Anterior cingulate cortex (tissue), 58 donors: ENCODE measurements at places on chromosomes 4 and X.

GRCh38 chrX:2863646-2864045 lies 34.9 kb downstream of the GYG2 start:
- no peak for DNase-seq

- DNase-seq, result no peak
Measured at GRCh38 chrX:77723681-77724080, 62.3 kb downstream of the ATRX start.

GRCh38 chr4:84846985-84847384 lies 119.5 kb downstream of the WDFY3 start:
- no peak for DNase-seq

- DNase-seq, result no peak
Measured at GRCh38 chr4:22730021-22730420, 37.3 kb downstream of the GBA3 start.

- peak; percentile 0 for DNase-seq
Measured at GRCh38 chrX:106170318-106170717, 2.2 kb downstream of the PWWP3B start.

- no peak for DNase-seq
Measured at GRCh38 chr4:40858962-40859361, 109.2 kb downstream of the NSUN7 start.

DNA sequence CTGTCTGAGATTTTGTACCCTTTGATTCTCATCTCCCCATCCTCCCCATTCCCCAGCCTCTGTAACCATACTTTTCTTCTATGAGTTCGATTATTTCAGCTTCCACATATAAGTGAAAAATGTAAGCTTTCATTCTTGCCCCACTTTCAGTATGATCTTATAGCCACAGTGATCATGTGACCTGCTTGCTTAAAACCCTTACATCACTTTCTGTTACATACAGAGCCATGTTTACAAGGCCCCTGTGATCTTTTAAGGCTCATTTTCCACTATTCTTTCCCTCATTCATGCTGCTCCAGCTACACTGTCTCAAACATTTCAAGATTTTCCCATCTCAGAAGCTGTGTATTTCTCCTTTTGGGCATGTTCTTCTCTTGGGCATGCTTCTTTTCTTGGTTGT lies 147.7 kb downstream of the DCK start:
- no peak for DNase-seq

DNA sequence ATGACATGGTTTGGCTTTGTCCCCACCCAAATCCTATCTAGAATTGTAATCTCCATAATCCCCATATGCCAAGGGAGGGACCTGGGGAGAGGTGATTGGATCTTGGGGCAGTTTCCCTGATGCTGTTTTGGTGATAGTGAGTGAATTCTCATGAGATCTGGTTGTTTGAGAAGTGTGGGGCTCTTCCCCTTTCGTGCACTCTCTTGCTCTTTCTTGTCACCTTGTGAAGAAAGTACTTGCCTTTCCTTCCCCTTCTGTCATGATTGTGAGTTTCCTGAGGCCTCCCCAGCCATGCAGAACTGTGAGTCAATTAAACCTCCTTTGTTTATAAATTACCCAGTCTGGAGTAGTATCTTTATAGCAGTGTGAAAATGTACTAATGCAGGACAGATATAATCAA lies 36.4 kb upstream of the FREM3 start:
- no peak for DNase-seq

DNA sequence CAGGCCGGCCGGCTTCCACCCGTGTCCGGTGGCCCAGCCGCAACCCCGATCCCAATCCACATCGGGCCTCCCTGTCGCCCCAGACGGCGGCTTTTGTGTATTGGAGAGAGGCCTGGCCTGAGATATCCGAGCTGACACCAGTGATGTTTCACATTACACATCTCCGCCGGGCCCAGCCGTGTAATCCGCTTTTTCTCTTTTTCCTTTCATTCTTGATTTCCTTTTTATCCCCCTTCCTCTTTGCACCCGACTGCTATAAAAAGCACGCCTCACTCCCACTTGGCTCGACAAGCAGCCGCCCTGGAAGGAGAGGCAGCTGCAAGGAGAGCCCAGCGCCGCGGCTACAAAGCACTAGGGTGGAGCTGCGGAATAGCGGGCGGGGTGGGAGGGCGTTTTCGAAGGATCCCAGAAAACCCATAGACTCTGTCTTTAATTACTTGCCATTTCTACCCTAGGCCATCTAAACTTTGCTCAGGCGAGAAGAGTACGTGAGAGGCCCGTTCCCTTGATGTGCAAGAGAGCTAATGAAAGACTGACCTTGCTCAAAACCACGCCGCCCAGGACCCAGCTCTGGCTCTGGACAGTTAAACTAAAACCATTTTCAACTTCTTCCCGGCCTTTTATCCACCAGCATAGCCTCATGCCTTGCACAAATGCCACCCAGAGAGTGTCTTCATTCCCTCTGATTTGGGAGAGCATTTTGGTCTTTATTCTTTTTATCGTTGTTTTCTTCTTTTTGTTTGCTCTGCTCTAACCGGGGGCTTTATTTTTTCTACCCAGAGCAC lies 3.2 kb downstream of the PITX2 start:
- DNase-seq, result no peak

DNA sequence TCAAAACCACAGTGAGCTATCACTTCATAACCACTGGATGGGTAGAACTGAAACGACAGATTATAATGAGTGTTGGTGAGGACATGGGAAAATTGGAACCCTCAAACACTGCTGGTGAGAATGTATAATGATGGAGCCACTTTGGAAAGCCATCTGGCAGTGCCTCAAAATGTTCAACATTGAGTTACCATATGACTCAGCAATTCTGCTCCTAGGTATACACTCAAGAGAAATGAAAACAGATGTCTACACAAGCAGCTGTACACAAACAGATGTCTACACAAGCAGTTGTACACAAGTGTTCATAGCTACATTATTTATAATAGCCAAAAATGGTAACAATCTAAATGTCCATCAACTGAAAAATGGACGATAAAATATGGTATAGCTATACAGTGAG lies 143.9 kb downstream of the PDGFRA start:
- no peak for DNase-seq

GRCh38 chr4:153177841-153178240 lies 26.4 kb upstream of the TRIM2 start:
- no peak for DNase-seq

DNA sequence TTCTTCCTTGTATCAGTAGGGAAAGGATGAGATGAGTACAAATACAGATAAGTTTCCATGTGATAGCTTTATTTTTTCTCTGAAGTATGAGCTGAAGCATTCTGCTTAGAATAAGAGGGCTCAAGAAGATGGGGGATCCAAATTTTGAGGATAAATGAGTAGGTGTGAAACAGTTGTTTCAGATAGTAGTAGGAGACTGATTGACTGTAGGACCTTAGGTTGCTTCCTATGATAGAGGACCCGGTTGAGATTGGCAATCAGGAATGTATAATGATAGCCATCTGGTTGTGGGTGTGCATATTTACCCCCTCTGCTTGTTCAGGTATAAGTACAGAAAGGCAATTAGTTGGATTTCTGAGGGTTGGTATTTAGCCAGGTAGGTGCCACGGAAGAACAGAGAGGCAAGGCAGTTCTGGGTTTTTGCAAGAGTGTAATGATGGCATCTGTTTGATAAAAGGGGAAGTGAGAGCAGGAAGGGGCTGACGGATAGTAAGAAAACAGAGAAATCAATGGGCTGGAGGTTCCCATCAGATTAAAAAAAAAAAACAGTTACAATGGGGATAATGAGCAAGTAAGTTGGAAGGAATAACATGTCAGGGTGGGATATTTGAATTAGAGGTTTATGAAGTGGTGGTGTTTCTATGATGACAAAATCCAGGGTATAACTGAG lies 13.7 kb downstream of the OCRL start:
- no peak for DNase-seq

DNA sequence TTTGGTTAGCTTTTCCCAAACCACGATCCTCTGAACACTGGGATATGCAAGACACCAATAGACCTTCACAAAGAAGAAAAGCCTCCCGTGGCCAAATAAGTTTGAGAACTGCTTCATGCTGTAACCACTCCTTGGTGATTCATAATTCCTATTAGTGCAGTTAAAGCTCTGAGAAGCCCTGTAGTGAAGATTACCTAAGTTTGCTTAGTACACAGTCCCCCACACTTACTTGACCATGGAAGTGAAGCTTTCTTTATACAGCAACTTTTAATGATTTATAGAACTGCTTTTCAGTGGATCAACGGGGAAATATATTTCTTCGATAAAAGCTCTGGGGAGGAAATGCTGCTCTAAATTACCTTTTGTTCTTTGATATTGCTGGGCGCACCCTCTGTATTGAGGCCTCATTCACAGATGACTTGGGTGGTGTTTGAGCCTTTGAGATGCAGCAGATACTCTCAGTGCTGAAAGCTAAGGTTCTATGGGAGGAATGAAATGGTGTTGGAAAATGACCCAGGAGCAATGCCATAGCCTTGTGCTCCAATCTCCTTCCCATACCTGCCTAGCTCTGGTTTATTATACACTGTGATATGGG lies 67.4 kb downstream of the CBLL2 start:
- no peak for DNase-seq

GRCh38 chr4:155530857-155531256 lies 135.8 kb upstream of the GUCY1A1 start:
- no peak for DNase-seq

DNA sequence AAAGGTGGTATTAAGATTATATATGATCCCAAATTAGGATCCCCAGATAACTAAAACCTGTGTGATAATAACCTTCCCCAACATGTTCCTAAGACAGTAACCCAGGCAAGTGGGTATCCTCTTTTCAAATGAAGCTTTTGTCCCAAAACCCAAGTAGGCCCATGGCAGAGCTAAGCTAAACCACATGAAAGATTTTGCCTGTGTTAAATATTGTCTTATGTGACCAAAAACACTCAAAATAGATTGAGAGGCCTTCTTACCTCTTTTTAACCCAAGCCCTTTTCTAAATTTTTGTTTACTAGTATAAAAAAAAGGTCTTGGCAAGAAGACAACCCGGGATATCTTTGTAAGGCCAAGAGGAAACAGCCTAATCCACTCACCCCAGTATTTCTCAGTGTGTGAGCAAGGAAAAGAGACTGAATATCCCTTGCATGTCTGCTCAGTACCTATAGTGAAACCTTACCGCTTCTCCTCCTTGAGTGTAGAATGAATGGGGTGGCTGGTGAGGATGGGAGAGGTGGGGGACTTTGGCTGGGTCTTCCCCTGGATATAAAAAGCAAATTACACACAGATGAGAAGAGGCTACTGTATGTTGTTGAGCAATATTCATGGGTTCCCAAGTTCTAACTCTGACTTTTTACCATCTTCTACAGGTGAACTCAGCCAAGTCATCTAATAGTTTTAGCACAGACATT lies 188.8 kb upstream of the BMP3 start:
- DNase-seq, result no peak

DNA sequence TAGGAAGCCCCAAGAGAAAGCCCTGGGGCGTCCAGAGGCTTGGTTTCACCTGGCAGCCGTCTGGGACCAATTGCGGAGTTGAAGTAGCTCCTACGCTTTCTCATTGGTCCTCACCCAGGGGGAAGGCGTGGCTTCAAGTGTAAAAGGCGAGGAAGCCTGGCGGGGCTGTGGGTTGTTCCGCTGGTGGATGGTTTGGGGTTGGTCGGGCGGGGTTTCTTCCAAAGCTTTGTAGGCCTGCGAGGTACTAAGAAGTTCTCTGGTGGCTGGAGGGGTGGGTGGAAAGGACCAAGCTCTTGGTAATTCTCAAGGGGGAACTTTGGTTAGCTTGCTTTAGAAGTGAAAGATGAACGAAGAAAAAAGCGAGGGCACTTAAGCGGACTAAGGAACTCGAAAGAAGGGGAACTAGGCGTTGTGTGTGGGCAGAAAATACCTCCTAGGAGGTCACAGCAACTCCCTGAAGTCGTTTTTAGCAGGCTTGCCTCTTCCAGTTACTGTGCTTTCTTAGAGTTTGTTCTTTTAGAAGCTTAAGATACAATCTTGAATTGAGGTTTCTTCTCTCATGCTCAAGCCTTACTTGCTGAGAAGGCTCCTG lies 36.6 kb downstream of the CCNG2 start:
- DNase-seq, result no peak

DNA sequence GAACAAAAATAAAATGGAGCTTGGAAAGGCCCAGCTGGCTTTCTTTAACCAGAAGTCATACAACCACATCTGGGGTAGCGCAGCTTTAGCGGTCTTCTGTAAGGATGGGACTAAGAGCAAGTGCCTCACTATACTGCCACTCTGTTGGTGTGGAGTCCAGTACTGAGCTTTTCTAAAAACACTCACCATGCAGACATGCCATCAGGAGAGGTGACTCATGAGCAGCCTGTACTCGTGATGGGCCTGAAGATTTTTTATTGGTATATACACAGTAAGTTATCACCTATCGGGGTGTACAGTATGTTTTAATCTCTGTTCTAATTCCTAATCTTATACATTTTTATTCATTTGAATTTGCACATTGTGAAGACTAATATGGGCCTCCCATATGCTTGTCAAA lies 9.6 kb downstream of the PPP3CA start:
- DNase-seq, result no peak

DNA sequence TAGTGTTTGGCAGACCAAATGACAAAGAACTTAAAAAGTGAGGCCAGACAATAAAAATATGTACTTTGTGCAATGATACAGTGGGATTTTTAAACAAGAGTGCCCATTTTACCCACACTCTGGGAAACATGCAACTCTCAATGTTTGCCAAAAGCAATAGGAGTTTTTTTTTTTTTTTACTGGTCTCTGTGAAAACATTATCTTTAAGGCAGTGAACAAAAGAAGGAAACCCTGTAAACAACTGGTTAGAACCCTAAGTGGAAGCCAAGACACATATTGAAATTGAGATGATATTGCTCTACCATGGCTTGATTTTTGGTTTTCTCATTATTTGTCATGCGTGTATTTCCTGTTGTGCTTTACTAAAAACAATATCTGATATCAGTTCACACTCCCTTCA lies 67.2 kb upstream of the PPP3CA start:
- DNase-seq, result no peak

- no peak for DNase-seq
Measured at GRCh38 chrX:13520351-13520750, 49.0 kb upstream of the EGFL6 start.

GRCh38 chr4:169810325-169811323 lies 52.9 kb upstream of the HPF1 start:
- DNase-seq, result peak; percentile 8

DNA sequence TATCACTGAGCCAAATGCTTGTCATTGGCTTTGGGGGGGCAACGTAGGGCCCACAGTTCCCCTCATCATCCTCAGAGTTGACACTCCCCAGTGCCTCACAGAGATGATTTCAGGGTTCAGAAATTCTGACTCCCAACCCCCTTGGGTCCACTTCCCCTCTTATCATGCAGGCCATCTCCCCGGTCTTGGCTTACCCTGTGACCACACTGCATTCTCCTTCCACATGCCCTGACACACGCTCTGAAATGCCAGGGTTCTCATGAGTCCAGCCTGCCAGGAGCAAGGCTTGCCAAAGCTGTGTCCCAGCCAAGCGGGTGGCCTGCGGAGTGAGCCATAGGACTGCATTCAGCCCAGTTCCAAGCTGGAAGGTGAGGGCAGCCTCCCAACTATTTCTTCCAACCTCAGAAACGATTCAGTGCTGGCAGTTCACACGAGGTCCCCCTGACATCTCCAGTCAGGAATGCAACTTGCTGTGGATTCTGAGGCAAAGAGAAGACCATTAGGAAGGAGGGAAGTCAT lies 101.2 kb downstream of the SMIM20 start:
- DNase-seq, result peak; percentile 21
